ENCODE measurements at places on chromosomes 6 and 20.

GRCh38 chr20:62219992-62220665, at the start of gene HRH3:
TSS of gene HRH3 (minus strand) at chr20:62220278. CDS start at chr20:62219970, 308 bp downstream.
- DNase-seq: peak; percentile 59

DNA sequence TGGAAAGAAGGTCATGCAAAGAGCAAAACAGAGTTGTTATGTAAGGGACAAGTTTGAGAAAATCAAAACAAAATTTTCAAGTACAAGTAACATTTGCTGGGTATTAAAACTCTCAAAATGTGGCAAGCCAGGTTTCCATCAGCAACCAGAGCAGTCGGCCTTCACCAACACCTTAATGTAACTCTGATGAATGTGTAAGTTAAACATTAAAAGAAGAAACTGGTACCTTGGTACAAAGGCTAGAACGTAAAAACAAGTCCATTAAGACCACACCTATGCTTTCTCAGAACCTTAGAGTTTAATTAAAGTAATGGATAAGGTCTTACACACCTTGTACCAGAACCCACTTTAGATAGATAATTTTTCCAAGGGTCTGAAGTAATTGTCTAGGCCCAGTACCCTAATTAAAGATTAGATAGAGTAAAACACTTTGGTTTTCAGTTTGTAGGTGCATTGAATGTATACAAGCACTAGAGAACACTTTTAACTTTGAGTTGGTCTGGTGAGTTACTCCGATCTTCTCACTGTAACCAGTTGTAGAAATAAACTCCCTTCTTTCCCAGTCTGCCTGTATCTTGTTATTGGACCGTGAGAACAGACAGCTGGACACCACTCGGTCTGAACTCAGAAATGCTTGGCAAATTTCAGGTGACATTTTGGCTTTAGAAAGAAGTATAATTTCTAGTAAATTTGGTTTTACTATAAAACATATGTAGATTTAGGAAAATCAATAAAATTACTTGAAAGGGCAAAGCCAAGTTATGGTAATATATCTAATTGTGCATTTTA, 319.4 kb downstream of the HTR1B start:
- DNase-seq: no peak

- no peak for DNase-seq
These were observed 105.6 kb downstream of the TNFRSF21 start for GRCh38 chr6:47203938-47204611.

DNA sequence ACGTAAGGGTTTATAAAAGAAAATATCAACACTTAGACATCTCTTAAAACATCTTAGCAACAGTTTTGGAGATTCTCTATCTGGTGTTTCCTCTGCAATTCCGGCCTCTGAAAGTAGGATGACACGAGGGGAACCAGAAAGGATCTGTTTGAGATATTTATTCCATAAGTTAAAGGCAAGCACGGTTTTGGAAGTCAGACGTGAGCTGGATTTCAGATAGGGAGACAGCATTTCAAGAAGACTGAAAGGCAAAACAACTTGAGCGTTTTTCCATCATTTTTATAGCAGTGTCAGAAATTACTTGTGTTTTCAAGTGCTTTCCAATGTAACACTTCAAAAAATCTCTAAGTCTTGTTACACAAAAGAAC, 52.9 kb upstream of the BTN3A2 start:
- DNase-seq: no peak

DNA sequence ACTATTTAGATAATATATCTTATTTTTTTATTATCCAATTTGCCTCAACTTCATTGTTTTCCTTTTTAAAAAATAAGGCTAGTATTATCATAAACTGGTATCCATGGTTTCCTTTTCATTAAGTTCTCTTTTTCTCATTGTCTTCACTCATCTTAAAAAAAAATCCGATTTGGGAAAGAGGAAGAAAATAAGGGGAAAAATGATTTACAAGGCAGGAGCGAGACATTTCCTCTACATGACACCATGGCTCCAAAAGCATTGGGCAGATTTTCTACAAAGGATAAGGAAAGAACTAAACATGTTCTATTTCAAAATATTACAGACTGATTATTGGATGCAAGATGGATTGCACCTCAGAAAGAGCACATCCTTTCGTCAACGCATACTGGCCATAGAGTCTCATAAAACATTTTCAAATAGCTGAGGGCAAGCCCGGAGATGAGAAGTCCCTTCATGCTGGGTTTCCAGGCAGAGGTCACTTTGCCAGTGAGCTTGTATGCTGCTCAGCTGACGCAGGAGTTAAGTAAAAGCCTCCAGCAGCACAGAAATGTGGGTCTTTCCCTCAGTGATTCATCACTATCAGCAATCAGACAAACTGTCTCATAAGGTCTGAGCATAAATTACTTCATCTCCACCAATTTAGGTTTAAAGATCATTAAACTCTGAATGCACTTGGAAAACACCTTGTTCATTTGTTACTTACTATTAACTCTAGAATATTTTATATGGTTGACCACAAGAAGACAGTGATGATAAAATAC, 129.0 kb upstream of the TNFAIP3 start:
- DNase-seq: no peak

DNA sequence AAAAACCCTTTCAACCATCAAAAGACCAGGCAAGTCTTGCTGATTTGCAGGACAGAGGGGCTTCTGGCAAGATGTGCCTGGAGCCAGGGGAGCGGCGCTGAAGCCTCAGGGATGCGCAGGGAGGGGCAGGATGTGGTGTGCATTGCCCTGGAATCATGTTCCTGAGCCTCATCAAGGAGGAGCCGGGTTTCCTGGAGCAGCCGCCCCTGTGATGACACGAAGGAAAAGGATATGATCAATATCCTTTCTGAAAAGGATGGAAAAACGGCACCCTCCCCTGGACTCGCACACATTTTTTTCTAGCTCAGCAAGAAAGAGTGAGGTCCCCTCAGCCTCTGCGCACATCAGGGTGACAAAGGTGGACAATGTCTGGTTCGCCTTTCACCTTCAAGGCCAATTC, 173.1 kb upstream of the SSTR4 start:
- DNase-seq: no peak

DNA sequence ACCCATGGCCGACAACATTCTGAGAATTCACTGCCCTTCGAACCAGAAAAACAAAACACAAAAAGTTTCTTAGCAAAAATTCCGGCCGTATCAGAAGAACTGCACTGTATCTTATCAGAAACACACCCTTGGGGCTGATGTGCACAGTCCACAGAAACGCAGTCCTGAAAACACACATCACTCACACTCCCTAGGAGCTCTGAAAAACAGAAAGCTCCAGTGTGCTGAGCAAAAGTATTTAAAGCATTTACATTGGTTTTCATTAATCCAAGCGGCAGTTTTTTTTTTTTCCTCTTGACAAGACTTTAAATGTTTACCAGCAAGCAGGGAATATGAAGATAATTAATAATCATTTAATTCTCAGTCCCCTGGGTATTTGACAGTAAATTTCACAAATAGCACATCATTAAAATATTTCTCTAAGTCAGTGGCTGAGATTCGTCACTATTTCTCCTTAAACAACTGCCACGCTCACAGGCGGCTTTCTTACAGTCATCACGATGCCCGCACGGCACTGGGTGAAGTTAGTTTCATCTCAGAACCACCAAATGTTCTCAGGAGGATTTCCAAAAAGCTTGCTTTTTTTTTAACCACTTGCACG, 13.3 kb downstream of the NFATC2 start:
- DNase-seq: peak; percentile 44

DNA sequence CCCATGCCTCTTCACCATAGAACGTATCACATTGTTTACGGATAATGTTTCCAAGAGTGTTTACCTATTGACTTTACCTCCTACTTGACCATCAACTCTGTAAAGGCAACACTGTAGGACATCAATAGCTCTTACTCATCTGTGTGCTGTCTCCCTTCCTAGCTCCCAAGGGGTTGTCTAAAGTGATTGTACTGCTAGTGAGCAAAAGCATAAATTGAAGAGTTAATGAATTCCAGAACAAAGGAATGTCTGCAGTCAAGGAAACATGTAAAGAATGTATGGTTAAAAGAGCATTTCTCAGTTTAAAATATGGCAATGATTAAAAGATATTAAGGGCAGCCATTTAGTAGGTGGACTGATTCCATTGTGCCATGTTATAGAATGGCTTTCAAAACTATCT, 985.4 kb downstream of the TBC1D32 start:
- no peak for DNase-seq

GRCh38 chr20:53487461-53488200, 106.0 kb downstream of the ZNF217 start:
- DNase-seq: no peak

DNA sequence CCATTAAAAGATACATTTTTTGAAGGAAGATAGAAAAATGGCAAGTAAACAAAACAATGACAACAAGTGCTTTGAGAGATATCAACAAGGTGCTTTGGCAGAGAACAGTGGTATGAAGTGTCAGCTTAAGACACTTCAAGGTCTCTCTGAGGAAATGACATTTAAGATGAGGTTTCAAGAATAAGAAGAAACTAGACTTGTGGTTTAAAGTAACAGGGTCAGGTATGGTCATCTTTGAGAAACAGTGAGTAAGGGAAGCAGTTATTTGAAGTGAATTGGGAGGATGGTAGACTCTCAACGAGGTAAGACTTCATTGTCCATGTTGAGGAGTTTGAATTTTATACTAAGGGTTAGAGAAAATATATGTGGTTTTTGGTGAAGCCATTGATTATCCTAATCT, 77.8 kb downstream of the SYCP2L start:
- no peak for DNase-seq

DNA sequence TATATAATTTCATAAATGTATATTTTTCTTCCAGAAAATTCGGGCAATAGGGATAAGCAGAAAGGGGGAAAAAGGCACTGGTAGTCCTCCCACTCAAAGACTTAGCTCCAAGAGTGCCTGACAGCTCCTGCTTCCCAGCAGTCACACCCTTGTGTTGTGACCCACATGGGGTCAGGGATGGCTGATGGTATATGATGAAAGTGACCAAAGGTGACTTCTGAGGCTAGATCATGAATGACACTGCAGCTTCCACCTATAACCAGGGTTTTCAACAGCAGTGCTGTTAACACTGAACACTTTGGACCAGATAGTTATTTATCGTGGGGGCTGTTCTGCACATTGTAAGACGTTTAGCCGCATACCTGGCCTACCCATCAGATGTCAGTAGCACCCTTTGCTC, 22.3 kb downstream of the FAM50B start:
- no peak for DNase-seq

GRCh38 chr20:24838546-24839535, 110.2 kb upstream of the CST7 start:
- DNase-seq: peak; percentile 53

DNA sequence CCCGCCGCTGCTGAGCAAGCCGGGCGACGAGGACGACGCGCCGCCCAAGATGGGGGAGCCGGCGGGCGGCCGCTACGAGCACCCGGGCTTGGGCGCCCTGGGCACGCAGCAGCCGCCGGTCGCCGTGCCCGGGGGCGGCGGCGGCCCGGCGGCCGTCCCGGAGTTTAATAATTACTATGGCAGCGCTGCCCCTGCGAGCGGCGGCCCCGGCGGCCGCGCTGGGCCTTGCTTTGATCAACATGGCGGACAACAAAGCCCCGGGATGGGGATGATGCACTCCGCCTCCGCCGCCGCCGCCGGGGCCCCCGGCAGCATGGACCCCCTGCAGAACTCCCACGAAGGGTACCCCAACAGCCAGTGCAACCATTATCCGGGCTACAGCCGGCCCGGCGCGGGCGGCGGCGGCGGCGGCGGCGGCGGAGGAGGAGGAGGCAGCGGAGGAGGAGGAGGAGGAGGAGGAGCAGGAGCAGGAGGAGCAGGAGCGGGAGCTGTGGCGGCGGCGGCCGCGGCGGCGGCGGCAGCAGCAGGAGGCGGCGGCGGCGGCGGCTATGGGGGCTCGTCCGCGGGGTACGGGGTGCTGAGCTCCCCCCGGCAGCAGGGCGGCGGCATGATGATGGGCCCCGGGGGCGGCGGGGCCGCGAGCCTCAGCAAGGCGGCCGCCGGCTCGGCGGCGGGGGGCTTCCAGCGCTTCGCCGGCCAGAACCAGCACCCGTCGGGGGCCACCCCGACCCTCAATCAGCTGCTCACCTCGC, 1.5 kb downstream of the ARID1B start:
- peak; percentile 86 for DNase-seq

DNA sequence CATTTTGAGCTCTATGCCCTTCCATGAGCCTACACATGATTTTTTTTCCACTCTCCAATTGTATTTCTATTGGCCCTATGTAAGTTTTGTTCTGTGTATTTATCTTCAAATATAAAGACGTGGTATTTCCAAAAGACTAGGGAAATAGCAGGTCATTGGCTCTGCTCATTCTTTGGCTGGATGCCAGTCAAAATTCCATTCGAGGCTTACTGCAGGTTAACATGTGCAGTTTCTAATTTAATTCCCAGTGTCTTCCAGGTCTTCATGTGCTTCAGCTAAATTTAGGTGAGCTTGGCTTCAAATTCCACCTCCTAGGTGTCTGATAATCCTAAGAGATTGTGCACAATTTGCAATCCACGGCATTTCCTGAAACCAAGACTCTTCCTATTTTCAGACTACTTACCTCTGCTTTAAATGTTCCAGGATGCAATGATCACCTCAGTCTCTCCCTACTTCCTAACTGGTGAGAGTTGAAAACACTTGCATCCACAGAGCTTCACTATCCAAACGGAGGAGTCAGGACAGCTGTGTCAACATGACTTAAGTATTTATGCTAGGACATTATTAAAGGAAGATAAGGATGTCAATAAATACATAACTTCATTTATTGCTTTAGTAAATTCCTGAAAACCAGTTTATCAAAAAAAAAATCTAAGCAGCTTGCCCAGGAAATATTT, 236.1 kb downstream of the COL12A1 start:
- no peak for DNase-seq

GRCh38 chr6:105487040-105487790, 84.3 kb upstream of the PREP start:
- no peak for DNase-seq

DNA sequence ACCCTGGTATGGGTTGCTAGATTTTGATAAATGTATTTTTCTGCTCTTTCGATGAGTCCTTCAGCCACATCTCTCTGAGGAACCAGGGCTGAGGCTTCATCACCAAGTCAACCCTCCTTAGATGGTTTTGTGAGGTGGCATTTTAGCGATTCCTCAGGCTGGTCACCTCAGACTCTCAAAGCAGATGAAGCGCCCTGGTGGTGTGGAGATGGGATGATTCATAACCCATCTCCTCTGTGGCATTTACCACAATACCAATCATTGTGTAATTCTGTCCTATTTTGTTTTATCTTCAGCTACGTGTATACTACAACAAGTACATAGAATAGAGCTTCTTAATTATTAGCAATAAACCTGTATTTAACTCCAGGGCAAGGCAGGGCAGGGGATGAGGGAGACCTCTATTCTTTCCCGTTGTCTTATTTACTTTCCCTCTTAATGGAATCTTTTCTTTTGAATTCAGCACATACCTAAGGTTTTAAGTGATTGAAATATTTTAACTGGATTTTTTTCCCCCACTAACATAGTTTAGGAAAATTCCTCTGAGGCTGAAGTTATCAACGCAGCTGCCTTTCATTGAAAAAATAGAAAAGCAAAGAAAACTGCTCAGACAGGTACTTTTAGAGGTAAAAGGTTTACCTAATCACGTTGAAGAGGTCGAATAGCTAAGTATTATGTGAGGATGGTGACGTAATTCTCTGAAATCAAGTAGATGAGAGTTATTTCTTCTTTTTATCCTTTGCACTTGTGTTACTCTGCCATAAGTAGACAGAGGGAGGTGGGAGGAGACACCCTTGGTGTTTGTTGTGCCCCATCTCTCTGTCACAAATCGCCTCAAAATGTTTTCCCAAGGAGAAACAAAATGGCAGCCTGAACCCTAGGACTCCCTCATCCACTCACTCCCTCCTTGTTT, 57.4 kb upstream of the EDN3 start:
- DNase-seq: no peak

All from muscle of back (tissue), 13 donors.